Vagina (tissue), 2 donors: ENCODE measurements at places on chromosomes 13 and 19.
A peak's percentile ranks its signal among the peaks of the same experiment; 100 is the strongest.

GRCh38 chr13:22287343-22287920 lies 616.6 kb downstream of the FGF9 start:
- DNase-seq, result no peak

GRCh38 chr13:51905787-51906186 lies 44.0 kb downstream of the CCDC70 start:
- peak; percentile 49 for DNase-seq

DNA sequence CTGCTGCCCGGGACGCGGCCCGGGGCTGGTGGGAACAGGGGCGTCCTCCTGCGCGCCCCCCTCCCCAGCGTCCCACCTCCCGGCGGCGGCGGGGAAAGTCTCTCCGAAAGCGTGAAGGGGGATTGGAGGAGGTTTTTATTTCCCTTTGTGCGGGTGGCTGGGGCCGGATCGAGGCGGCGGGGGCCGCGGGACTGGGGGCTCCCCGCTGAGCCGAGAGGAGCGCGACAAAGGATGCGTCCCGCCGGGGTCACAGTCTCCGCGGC lies 132 bp downstream of the SHD start:
- DNase-seq, result no peak

DNA sequence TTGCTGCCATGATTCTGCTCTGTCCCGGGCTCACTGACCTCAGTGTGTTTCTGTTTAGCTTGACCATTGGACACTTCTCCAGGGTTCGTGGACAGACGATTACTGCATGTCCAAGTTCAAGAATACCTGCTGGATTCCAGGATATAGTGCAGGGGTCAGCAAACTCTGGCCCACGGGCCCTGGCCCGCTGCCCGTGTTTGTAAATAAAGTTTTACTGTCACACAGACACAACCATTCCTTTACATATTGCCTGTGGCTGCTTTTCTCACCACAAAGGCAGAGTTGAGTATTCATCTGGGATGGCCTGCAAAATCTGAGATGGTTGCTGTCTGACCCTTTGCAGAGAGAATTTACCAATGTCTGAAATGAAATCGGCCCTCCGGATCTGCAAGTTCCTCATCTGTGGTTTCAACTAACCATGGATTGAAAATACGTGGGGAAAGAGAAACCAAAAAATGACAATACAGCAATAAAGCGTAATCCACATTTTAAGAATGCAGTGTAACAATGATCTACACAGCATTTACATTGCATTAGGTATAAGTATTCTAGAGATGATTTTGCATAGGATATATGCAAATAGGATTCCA lies 25.9 kb upstream of the F2RL3 start:
- no peak for DNase-seq

DNA sequence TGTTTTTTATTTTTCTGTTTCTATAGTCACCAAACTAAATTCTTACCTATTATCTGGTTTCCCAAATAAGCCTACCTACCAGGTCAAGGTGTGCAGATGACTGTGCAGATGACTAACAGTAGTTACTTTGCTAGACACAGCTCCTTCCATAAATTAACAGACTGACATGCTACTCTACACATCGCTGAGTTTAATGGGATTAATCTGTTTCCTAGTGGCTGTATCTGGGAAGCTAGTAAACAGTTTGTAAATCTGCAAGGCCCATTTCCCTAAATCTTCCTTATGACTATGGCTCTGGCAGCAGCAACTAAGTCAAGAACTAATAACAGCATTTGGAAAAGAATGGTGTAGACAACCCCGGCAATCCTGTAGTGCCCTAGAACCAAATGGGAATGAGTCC lies 27.9 kb downstream of the MIPEP start:
- no peak for DNase-seq

DNA sequence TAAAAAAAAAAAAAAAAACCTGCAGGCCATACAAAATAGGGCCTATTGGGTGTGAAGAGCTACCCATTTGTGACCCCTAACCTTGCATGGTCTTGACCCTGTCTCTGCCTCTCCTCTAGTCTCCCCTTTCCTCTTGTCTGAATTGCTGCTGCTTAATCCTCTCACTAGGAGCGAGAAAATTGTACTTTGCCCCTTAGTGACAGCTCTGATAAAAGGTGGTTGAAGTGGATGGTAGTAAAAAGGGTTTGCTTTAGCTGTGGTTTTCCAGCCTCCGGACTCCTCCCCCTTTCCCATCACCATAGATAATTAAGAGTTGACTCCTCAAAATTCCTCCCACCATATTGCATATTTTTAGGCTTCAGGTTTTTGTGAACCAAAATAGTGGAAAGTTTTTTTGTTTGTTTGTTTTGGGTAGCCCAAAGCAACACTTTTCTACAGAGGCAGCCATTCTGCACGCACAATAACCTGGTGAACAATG lies 23.5 kb downstream of the ACTN4 start:
- DNase-seq, result no peak

GRCh38 chr13:111492341-111492950 lies 172.0 kb downstream of the TEX29 start:
- no peak for DNase-seq
